ENCODE measurements at places on chromosomes 7 and 10. TPM values are rescaled to one million over a fixed set of nuclear protein-coding genes. Genes with fewer than 3 reads are reported as not detected.

- no peak overlapping the region for H3K4me3 ChIP-seq
- peak; percentile 69 for DNase-seq
- H3K27ac ChIP-seq: no peak overlapping the region
- H3K36me3 ChIP-seq: no peaks in the 10 kb centered on the region
These were observed 24.8 kb downstream of the OR9A2 start for GRCh38 chr7:143002106-143002505.

- no peaks in the 10 kb centered on the region for H3K4me1 ChIP-seq
- H3K27ac ChIP-seq: no peak overlapping the region
- H3K27me3 ChIP-seq: no peaks in the 10 kb centered on the region
- no peak for DNase-seq
- H3K4me3 ChIP-seq: no peak overlapping the region
These were observed 101.6 kb downstream of the SKIDA1 start for GRCh38 chr10:21423850-21424249.

- no peak overlapping the region for H3K4me3 ChIP-seq
- no peak for DNase-seq
- H3K27ac ChIP-seq: no peak overlapping the region
- H3K27me3 ChIP-seq: no peaks in the 10 kb centered on the region
These were observed 39.5 kb upstream of the WNT2 start for GRCh38 chr7:117362294-117362888.

- no peaks in the 10 kb centered on the region for H3K4me1 ChIP-seq
- no peak for DNase-seq
- no peak overlapping the region for H3K27ac ChIP-seq
- no peaks in the 10 kb centered on the region for H3K36me3 ChIP-seq
- no peaks in the 10 kb centered on the region for H3K27me3 ChIP-seq
These were observed 326.5 kb downstream of the WDR37 start for GRCh38 chr10:1382711-1383110.

DNA sequence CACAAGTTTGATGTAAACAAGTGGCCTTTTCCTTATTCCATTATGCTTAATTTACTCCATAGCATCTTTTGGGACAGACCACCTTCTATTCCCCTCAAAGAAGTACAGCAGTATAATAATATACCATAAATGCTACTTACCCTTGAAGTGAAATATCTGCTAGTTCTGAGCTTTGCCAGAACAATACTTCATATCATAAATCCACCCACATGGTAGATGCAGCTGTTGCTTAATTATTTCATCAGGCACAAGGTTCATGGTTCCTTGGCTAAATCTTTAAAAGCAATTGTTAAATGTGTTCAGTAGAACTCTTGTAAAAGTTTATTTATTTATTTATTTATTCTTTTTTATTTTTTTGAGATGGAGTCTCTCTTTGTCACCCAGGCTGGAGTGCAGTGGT lies 32.9 kb downstream of the CSTF2T start:
- H3K4me3 ChIP-seq: no peak overlapping the region
- no peak overlapping the region for H3K27ac ChIP-seq
- no peaks in the 10 kb centered on the region for H3K36me3 ChIP-seq

DNA sequence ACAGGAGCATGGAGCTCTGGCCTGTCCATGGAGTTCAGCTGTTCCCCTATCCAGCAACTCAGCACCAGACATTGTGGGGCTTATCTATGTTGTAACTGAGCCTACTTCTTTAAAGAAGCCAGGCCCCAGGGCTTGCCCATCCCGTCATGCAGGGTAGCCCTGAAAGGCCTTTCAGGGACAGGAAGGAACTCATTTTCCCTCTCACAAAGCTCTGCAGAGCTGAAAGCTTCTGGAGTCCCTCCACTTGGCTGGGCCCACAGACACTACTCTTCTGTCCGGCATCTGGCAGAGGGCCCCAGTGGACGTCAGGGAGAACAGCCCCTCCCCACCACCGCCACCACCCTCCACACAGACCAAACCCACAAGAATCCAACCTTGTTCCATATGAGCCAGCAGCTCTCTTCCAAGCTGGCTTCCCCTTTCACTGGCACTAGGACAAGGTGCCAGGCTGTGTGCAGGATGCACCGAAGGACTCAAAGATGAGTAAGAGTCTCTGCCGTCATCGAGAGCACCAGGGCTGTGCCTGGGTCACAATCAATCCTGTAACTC lies 33.1 kb downstream of the DENND2A start:
- H3K27me3 ChIP-seq: no peaks in the 10 kb centered on the region
- no peak for DNase-seq
- H3K27ac ChIP-seq: no peak overlapping the region

DNA sequence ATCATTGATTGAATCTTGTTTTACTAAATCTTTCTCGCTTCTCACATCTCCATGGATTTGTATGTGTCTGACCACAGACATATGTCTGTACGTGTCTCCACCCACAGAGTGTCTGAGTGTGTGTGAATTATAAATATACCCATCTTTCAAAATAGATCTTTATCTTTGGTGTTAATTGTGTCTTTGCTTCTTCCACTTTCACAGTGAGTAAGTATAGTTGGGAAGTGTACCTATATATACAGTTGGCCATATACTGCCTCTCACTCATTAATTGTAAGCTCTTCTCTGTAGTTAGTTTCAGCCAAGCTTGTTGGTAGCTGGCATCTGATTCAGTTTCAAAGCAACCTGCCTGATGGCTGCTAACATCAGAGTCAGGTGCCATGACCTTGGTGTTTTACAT lies 18.4 kb downstream of the EEPD1 start:
- peaks cover 47% of the 10 kb centered on the region for H3K4me1 ChIP-seq
- peaks cover 38% of the 10 kb centered on the region for H3K36me3 ChIP-seq
- no peaks in the 10 kb centered on the region for H3K27me3 ChIP-seq
- DNase-seq: no peak
- H3K4me3 ChIP-seq: no peak overlapping the region
- H3K27ac ChIP-seq: peak overlapping the region; percentile 56

DNA sequence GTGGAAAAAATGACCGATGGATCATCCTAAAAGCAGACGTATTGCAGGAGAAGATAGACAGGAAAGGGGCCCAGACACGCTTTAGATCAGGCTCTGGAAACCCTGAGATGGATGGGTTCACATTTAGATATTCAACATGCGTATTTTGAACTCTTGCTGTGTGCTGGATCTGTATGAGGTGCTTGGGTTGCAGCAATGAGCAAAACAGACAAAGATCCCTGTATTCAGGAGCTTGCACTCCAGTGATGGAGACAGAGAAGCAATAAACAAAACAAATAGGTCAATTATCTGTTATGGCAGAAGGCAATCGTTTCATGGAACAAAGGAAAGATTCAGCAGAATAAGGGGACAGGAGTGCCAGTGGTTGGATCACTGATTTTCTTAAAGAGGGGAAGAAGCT lies 201.9 kb upstream of the AGK start:
- H3K36me3 ChIP-seq: no peaks in the 10 kb centered on the region
- H3K4me1 ChIP-seq: no peaks in the 10 kb centered on the region
- H3K27ac ChIP-seq: no peak overlapping the region
- no peak for DNase-seq

DNA sequence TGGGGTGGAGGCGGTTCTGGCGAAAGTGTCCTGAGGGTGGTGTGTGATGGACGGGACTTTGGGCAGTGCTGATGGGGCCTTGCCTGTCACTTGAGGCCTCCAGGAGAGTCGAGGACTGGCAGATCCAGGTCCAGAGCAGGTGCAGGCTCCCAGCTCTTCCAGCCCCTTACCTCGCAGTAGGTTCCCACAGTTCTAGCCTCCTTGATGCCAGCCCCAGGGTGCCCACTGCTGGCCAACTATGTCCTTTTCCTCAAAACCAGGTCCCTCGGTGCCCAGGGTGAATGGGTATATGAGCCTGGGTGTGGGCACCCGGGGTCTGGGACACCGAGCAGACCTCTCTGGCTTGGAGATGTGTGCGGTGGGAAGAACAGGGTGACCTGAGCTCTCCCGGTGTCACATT lies 8.3 kb downstream of the FAM20C start:
- DNase-seq: no peak
- H3K27me3 ChIP-seq: no peaks in the 10 kb centered on the region
- no peaks in the 10 kb centered on the region for H3K4me1 ChIP-seq
- no peaks in the 10 kb centered on the region for H3K36me3 ChIP-seq
- no peak overlapping the region for H3K27ac ChIP-seq
- no peak overlapping the region for H3K4me3 ChIP-seq

- no peaks in the 10 kb centered on the region for H3K36me3 ChIP-seq
- H3K4me1 ChIP-seq: peaks cover 5% of the 10 kb centered on the region
- H3K27me3 ChIP-seq: no peaks in the 10 kb centered on the region
These were observed 10.4 kb upstream of the SP8 start for GRCh38 chr7:20797042-20797461.

DNA sequence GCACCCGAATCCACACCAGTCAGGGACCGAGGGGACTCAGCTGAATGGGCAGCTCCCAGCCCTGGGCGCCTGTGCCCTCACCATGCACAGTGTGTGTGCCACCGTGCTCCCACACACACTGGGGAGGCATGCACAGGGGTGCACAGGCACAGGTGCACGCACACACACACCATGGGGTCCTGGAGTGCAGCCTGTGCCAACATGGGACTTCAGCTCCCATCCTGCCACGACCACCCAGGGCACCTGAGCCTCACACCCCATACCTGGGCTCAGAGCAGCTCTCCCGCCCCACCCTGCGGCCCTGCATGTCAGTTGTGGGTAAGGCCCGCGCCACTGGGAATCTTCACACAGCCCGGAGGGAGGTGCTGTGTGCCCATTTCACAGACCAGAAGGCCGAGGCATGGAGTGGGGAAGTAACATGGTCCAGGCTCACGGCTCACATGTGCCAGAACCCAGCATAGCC lies 8.0 kb downstream of the ELFN1 start:
- no peak overlapping the region for H3K4me3 ChIP-seq
- H3K36me3 ChIP-seq: peaks cover under 1% of the 10 kb centered on the region
- H3K27me3 ChIP-seq: peaks cover 2% of the 10 kb centered on the region
- no peak for DNase-seq

- H3K36me3 ChIP-seq: no peaks in the 10 kb centered on the region
- H3K27me3 ChIP-seq: no peaks in the 10 kb centered on the region
- H3K4me1 ChIP-seq: peaks cover 7% of the 10 kb centered on the region
These were observed 16.3 kb upstream of the ZMIZ1 start for GRCh38 chr10:79052291-79053080.

- DNase-seq: no peak
- H3K27ac ChIP-seq: no peak overlapping the region
- H3K4me1 ChIP-seq: peaks cover 37% of the 10 kb centered on the region
These were observed 5.1 kb downstream of the UBE2H start for GRCh38 chr7:129947701-129948100.

- no peak for DNase-seq
- no peaks in the 10 kb centered on the region for H3K27me3 ChIP-seq
- no peak overlapping the region for H3K4me3 ChIP-seq
- no peaks in the 10 kb centered on the region for H3K4me1 ChIP-seq
- no peak overlapping the region for H3K27ac ChIP-seq
These were observed 178.4 kb downstream of the ARHGAP12 start for GRCh38 chr10:31749981-31750840.

DNA sequence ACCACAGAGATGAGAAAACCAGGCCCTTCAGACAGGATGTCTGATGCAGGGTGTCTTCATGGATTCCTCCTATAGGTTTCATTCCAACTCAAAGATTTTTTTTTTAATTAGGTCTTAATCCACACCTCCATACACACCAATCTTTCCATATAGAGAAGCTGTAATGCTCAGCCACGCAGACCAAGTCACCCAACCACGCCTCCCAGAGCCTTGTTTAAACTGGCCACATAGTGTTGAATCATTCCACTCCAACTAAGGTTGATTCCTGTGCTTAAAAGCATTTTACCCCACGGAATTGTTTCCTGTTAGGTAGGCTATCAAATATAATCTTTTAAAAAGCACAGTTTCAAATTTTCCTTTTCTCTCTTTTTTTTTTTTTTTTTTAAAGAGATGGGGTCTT lies 153.6 kb downstream of the TYW1B start:
- H3K4me3 ChIP-seq: no peak overlapping the region
- no peaks in the 10 kb centered on the region for H3K27me3 ChIP-seq
- no peaks in the 10 kb centered on the region for H3K36me3 ChIP-seq
- no peak overlapping the region for H3K27ac ChIP-seq
- DNase-seq: no peak

DNA sequence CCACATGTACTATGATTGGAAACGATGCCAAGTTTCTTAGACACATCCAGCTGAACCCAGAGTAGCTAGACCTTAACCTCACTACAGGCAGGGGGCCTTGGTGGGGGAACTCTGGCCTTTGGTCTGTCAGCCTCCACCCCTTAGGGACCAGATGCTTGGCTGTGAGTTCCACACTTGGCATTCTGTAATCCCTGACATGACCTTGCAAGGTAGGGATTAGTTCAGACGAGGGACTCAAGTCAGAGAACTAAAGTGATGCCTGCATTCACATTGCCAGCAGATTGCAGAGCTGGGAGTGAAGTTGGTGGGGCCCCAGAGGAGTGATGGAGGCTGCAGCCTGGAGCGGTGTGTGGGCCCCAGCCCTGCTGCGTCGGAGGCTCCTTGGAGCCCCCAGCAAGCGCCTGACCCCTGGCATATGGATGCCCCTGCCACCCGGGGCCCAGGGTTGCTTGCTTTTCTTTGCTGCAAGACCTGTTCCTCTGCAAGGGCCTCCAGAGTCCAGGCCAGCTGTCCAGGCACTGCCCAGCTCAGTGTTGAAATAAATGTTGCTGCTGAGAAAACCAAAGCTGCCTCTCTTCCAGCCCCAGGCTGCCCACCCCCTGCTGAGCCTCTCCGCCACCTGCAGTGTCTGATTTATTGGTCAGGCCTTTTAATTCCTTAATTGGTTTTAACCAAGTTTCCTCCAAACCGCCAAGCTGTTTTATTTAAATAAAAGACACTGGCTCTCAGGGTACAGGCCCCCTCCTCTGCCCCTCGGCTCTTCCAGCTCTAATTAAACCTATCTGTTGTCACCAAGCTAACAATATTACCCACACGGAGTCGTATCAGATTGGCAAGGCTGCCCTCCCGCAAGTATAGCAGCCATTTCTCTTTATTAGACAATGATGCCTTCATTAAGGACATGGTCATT lies 4.7 kb downstream of the NPTX2 start:
- DNase-seq: no peak
- no peak overlapping the region for H3K4me3 ChIP-seq
- H3K4me1 ChIP-seq: peaks cover 16% of the 10 kb centered on the region
- H3K27me3 ChIP-seq: no peaks in the 10 kb centered on the region
- no peaks in the 10 kb centered on the region for H3K36me3 ChIP-seq

Gene RBP3
- not detected for total RNA-seq

Gene ADRB1
- total RNA-seq: not detected

Gene RPEL1
- total RNA-seq: not detected

Gene TUBAL3
- 0.11 TPM for total RNA-seq

Gene TLL2
- not detected for total RNA-seq

Gene AS3MT
- not detected for total RNA-seq
